ENCODE measurements at places on chromosomes 4 and X.

GRCh38 chr4:94640151-94640550 is 117.6 kb upstream of the BMPR1B start:
- no peak overlapping the region for H3K27ac ChIP-seq
- no peaks in the 10 kb centered on the region for H3K27me3 ChIP-seq
- no peaks in the 10 kb centered on the region for H3K4me1 ChIP-seq
- H3K4me3 ChIP-seq, result no peak overlapping the region

DNA sequence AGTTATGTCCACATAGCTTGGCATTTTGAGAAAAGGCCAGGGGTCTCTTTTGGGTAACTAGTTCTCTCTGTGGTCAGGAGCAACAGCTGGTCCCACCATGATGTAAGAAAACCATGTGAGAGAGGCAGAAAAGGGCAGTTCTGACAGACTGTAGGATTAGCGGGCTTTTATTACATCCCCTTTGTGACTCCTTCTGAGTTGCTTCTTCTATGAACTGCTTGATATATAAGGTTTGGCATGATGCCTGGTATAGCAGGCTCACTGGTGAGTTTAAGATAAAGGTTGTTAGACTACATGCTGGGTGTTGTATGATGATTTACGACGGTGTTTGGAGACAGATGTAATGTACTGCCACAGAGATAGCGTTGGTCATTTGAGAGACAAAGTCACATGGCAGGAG is 2308.1 kb upstream of the AGA start:
- no peaks in the 10 kb centered on the region for H3K36me3 ChIP-seq
- no peak overlapping the region for H3K27ac ChIP-seq
- DNase-seq, result no peak
- no peak overlapping the region for H3K4me3 ChIP-seq
- no peaks in the 10 kb centered on the region for H3K27me3 ChIP-seq
- no peaks in the 10 kb centered on the region for H3K4me1 ChIP-seq

DNA sequence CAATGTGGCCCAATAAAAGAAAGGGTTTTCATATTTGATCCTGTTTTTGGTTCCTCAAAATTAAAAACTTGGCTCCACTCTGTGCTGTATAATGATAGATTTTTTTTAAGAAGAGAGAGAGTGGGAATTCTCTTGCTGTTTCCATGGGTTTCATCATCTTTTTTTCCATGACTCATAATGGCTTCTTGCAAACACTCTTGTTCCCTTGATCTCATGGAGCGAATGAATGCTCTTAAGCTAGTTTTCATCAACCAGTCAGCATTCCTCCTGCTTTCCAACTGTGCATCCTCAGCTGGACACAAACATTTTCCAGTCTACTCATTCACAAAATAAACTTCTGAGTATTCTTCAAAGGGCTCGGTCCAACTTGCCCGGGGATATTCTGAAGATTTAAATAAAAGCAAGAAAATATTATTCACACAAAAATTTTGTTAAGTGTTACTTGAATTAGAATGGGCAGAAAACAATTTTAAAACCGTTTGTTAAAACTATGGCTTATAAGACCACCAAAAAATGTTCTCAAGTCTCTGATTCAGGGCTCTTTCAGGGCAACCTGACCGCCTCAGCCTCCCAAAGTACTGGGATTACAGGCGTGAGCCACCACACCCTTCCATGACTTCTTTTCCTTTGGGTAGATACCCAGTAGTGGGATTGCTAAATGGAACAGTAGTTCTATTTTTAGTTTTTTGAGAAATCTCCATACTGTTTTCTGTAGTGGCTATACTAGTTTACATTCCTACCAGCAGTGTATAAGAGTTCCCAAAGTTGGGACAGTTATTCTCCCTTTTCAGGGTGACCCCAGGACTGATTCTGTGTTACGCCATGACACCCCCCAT is 64.7 kb downstream of the TMEM156 start:
- DNase-seq, result no peak
- H3K36me3 ChIP-seq, result no peaks in the 10 kb centered on the region
- no peak overlapping the region for H3K27ac ChIP-seq
- no peaks in the 10 kb centered on the region for H3K4me1 ChIP-seq
- H3K27me3 ChIP-seq, result no peaks in the 10 kb centered on the region
- no peak overlapping the region for H3K4me3 ChIP-seq

- H3K36me3 ChIP-seq, result no peaks in the 10 kb centered on the region
- H3K27me3 ChIP-seq, result peaks cover 10% of the 10 kb centered on the region
- no peaks in the 10 kb centered on the region for H3K4me1 ChIP-seq
- DNase-seq, result no peak
Observed at GRCh38 chrX:19512961-19513360, 2.3 kb downstream of the MAP3K15 start.

DNA sequence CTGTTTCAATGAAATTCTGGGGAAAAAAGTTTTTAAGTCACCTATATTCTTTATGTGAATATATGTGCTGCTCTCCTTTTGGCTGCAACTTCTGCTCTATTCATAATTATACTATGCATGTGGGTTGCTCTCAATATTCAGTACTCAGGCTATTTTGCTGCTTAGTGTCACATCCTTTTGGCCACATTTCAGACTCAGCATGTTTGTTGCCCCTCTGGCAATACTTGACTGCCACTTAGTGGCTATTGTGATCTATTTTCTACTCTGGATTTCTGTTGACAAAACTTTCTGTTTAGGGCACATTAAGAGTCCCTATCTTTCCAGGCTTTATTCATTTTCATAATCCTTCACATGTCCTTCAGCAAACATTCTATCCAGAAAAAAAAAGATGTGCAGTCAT is 15.8 kb upstream of the CT45A1 start:
- no peaks in the 10 kb centered on the region for H3K36me3 ChIP-seq
- no peak overlapping the region for H3K4me3 ChIP-seq
- H3K4me1 ChIP-seq, result no peaks in the 10 kb centered on the region
- H3K27ac ChIP-seq, result no peak overlapping the region
- no peak for DNase-seq
- H3K27me3 ChIP-seq, result no peaks in the 10 kb centered on the region

DNA sequence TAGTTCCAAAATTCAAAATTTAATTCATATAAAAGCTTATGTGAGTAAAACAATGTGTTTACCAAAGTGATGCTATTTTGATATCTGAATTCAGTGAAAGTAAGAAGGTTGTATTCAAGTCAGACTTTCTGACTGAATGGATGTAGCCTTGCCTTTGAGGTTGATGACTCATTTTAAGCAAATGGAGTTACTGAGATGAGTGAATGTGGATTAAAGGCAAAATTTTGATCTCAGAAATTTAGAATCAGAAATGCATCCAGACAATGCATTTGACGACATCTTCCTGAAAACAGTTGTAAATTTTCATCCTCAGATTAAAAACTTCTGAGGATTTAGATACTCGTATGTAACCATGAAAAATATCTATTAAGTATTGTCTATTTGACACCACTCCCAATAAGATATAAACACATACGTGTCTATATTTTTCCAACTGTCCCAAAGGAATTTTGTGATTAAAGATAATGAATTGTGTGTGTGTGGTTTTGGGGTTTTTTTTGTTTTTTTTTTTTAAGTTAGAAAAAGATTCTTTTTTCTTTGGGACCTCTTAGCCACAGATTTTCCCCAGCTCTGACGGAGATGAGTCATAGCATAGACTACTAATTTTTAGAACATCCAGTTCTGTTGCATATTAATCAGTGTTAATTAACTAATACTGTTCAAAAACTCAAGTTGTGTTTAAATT is 34.4 kb downstream of the NFKB1 start:
- H3K4me3 ChIP-seq, result no peak overlapping the region
- no peaks in the 10 kb centered on the region for H3K27me3 ChIP-seq
- no peaks in the 10 kb centered on the region for H3K36me3 ChIP-seq
- no peak overlapping the region for H3K27ac ChIP-seq
- DNase-seq, result no peak
- no peaks in the 10 kb centered on the region for H3K4me1 ChIP-seq

- peaks cover 49% of the 10 kb centered on the region for H3K27me3 ChIP-seq
- H3K36me3 ChIP-seq, result no peaks in the 10 kb centered on the region
- no peaks in the 10 kb centered on the region for H3K4me1 ChIP-seq
- peak overlapping the region; percentile 57 for H3K4me3 ChIP-seq
- no peak overlapping the region for H3K27ac ChIP-seq
- peak; percentile 55 for DNase-seq
Observed at GRCh38 chrX:129655547-129656249, 942 bp upstream of the APLN start.

GRCh38 chr4:94358101-94358500 is 15.5 kb upstream of the HPGDS start:
- no peak for DNase-seq
- H3K36me3 ChIP-seq, result no peaks in the 10 kb centered on the region
- H3K4me1 ChIP-seq, result no peaks in the 10 kb centered on the region
- H3K4me3 ChIP-seq, result no peak overlapping the region

- no peak overlapping the region for H3K27ac ChIP-seq
- H3K4me1 ChIP-seq, result peaks cover 6% of the 10 kb centered on the region
- H3K27me3 ChIP-seq, result no peaks in the 10 kb centered on the region
- H3K36me3 ChIP-seq, result no peaks in the 10 kb centered on the region
- no peak for DNase-seq
Observed at GRCh38 chr4:38600575-38600974, 63.4 kb upstream of the KLF3 start.

DNA sequence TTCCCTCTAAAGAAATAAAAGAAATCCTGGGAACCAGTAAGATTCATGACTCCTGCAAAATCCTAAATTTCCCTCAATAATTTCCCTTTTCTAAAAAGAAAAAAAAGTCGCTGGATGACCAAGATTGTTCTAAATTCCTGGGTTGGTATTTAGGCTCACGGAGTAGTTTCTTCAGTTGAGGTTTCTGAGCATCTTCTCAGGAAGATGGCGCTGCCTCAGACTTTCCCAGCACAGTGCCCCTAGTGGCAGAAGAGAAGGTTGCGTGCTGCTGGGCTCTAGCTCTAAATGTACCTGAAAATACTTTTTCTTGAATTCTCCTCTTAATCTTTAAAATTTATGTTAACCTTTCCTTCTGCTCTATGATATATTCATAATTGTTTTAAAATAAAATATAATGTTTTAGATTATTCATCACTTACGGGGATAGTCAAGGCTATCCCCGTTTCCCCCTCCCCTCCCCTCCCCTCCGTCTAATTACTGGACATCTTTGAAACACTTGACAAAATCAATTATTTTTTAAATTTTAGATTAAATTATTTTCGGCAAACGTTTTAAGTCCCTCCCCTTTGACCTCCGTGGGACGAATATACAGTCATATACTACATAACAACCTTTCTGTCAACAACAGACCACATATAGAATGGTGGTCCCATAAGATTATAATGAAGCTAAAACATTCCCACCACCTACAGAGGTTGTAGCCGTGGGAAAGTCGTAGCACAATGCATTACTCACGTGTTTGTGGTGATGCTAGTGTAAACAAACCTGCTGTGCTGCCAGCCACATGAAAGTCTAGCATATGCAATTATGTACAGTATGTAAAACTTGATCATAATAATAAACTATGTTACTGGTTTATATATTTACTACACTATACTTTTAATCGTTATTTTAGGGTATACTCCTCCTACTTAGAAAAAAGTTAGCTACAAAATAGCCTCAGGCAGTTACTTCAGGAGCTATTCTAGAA is 41.0 kb upstream of the GATB start:
- peak; percentile 87 for DNase-seq
- peaks cover 11% of the 10 kb centered on the region for H3K4me1 ChIP-seq
- H3K27me3 ChIP-seq, result no peaks in the 10 kb centered on the region
- H3K4me3 ChIP-seq, result no peak overlapping the region

- no peak overlapping the region for H3K27ac ChIP-seq
- DNase-seq, result no peak
- H3K36me3 ChIP-seq, result no peaks in the 10 kb centered on the region
- peaks cover 8% of the 10 kb centered on the region for H3K4me1 ChIP-seq
- H3K27me3 ChIP-seq, result no peaks in the 10 kb centered on the region
Observed at GRCh38 chr4:158535130-158535614, 13.5 kb downstream of the RXFP1 start.

DNA sequence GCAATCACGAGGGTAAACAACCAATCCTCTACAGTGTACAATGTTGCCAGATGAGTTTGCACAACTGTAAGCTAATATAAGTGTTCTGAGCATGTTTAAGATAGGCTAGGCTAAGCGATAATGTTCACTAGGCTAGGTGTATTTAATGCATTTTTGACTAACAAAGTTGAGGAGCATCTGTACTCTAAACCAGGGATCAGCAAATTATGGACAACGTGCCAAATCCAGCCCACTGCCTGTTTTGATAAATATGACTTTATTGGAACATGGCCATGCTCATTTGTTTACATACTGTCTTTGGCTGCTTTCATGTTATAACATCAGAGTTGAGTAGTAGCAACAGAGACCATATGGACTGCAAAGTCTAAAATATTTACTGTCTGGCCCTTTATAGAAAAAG is 46.3 kb upstream of the ARHGEF6 start:
- no peaks in the 10 kb centered on the region for H3K36me3 ChIP-seq
- H3K27ac ChIP-seq, result no peak overlapping the region
- H3K4me1 ChIP-seq, result no peaks in the 10 kb centered on the region
- no peak overlapping the region for H3K4me3 ChIP-seq

DNA sequence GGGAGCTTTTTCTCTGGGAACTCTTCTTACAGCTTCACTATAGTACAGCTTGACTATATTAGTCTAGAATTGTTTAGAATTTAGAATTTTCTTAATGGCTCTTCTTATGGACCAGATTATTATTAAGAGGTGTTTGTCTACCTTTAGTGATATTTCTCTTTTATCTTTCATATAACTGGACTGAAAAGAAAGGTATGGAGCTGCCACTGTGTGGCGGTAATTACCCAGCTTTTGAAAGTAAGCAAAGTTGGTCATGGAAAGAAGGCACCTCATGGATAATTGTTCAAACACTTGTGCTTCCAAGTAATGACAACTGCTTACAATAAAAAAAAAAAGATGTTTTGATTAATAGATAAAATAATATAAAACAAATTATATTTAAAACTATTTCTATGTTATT is 1112.5 kb downstream of the TECRL start:
- no peaks in the 10 kb centered on the region for H3K27me3 ChIP-seq
- H3K4me3 ChIP-seq, result no peak overlapping the region
- DNase-seq, result peak; percentile 30
- no peaks in the 10 kb centered on the region for H3K4me1 ChIP-seq
- no peak overlapping the region for H3K27ac ChIP-seq

DNA sequence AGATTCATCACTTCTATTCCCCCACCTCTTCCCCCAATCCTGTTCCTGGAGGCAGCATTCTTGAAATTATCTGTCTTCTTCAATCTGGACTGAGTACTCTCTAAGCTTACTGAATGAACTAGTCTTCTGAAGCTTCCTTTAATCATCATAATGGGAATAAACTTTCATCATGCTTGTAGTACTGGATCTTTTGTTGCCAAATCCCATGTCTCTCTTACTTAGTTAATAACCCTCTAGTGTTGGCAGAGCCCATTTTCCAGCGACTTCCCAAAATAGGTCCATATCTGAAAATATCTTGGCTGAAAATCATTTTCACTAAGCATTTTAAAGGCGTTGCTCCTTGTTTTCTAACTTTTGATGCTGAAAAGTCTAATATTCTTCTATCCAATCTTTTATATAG is 39.6 kb downstream of the RPS6KA3 start:
- no peaks in the 10 kb centered on the region for H3K27me3 ChIP-seq
- no peaks in the 10 kb centered on the region for H3K4me1 ChIP-seq
- DNase-seq, result no peak
- no peaks in the 10 kb centered on the region for H3K36me3 ChIP-seq
- H3K4me3 ChIP-seq, result no peak overlapping the region
- no peak overlapping the region for H3K27ac ChIP-seq

Measured in GM23338 (cell line).